ENCODE measurements at places on chromosomes 11 and 22.

GRCh38 chr11:76330651-76331050, 50.3 kb downstream of the THAP12 start:
- DNase-seq = no peak

- peak; percentile 61 for DNase-seq
Measured at GRCh38 chr11:57711414-57712255, at the start of gene MED19. TSS of gene MED19 (minus strand) at chr11:57712215. CDS start at chr11:57712179, 36 bp downstream.

DNA sequence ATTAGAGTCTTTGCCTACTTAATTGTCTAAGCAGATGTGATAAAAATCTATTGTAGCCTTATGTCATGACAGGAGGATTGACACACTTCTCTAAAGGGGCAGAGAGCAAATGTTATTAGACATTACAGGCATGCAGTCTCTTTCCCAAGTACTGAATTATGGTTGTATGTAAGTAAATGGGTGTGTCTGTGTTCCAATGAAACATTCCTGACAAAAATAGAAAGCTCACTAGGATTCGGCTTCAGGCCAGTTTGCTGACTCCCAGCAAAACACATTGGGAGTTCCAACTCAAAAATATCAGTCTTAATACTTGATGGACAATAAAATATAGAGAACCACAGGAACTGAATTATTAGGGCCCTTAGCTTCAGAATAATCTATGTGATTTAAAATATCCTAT, 1480.4 kb downstream of the FAM181B start:
- DNase-seq = no peak

DNA sequence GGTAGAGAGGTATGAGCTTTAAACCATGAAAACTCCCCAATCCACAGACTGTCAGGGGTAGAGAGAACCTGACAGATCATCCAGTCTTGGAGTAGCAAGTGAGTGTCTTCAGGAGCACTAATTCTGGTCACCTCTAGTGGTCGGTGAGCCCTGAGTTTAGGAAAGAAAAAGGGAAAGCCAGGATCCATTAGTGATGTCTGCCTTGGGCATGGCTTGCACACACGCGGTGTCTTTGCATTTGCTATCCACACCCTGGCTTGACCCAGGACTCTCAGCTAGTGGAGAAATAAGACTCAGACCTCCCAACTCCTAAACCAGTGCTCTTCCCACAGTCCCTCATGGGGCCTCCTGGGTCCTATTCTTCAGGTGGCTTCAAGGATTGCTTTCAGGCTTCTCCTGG, 19.3 kb downstream of the POU2F3 start:
- no peak for DNase-seq

- no peak for DNase-seq
Measured at GRCh38 chr11:66850588-66851238, 6.2 kb upstream of the LRFN4 start.

DNA sequence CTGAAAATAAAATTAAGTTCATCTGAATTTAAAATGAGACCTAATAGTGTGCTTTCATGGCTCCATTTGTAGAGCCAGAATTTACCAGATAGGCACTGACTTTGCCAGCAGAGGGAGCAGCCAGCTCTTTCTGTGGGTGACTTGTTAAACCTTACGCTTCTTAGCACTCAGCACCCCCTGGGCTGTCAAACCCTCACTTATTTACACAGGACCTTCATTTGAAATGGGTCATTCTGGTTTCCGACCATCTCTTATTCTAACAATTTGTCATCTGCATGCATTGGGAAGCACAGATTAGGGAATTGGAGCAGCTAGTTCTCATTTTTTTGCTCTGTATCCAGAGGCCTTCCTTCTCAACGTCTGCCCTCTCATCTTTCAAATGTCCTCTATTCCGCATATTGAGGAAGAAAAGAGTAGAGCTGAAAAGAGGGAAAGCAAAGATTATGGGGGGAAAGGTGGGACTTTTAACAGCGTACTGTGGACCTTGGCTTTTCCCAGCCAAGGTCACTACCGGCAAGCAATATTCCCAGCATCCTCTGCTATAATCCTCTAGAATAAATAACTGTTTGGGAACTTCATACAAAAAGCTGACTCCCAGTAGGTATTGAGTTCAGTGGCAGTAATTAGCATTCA, 3.1 kb downstream of the ASRGL1 start:
- peak; percentile 47 for DNase-seq

- DNase-seq = no peak
Measured at GRCh38 chr11:96188243-96189006, 154.6 kb downstream of the MAML2 start.

DNA sequence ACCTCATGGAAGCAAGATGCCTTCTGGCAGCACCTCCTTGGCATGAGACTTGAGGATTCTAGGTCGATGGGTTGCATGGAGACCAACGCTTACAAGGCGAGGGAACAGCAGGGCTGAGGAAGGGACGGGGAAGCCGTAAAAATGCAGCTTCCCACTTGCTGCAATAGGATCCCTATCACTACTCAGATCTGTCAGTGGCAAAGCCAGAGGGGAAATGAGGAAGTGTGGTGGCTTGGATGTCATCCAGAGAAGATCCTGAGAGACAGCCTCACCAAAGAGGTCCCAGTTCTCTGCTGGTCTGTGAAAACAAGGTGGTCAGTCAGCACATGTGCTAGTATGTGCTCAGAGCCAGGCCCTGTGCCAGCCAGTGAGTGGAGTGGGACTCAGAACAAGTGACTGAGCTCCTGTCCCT, 22.2 kb downstream of the CYB5R2 start:
- no peak for DNase-seq

GRCh38 chr22:48713272-48714205, 1114.1 kb downstream of the BRD1 start:
- no peak for DNase-seq

DNA sequence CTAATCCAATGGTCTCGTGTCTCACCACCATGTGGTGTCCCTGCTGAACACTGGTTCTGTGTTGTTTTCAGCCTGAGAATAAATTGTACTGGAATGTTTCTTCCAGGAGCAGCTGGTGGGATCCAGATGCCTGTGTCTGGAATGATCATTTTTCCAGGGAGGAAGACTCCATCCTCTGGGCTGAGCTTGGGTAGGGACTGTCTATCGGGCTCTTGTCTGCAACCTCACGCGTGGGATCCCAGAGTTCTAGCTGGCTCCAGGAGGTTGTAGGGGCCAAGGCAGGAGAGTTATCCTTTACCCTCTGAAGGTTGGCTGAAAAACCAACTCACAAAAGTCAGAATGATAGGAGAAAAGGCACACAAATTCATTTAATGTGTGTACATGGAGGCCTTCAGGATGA, 144.1 kb upstream of the B3GAT1 start:
- no peak for DNase-seq

DNA sequence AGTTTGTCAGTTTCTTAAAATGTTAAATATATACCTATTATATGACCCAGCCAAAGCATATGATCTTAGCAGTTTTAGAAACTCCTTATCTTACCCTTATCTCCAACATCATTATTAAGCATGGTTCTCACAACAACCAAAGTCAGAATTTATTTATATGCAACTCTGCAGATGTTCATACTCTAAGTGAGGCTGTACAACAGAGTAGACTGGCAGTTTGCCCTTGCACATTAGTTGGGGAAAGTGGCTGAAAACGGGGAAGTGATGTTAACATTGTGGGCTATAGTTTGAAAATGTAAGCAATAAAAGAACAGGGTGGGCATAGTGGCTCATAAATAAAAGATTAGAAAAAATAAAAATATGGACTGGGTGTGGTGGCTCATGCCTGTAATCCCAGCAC, 49.7 kb downstream of the ATG16L2 start:
- DNase-seq = no peak

GRCh38 chr11:121299417-121299816, 6.8 kb downstream of the SC5D start:
- no peak for DNase-seq

DNA sequence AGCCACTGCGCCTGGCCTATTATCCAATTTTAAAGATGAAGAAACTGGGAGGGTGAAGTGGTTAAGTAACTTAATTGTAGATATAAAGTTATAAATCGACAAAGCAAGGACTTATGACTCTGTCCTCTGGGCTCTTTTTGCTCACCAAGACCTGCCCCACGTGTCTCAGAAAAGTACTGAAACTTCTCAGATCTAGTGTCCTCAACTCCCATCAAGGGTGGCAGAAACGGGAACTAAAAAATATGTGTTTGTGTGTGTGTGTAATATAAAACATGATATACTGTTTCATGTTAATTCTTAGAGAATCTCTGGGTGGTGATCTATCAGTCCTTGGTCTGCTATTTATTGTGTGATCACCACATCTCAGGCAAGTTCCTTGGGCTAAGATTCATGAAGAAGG, 104.9 kb downstream of the GAB2 start:
- no peak for DNase-seq

- DNase-seq = peak; percentile 74
Measured at GRCh38 chr22:23243006-23243573, 62.8 kb downstream of the BCR start.

DNA sequence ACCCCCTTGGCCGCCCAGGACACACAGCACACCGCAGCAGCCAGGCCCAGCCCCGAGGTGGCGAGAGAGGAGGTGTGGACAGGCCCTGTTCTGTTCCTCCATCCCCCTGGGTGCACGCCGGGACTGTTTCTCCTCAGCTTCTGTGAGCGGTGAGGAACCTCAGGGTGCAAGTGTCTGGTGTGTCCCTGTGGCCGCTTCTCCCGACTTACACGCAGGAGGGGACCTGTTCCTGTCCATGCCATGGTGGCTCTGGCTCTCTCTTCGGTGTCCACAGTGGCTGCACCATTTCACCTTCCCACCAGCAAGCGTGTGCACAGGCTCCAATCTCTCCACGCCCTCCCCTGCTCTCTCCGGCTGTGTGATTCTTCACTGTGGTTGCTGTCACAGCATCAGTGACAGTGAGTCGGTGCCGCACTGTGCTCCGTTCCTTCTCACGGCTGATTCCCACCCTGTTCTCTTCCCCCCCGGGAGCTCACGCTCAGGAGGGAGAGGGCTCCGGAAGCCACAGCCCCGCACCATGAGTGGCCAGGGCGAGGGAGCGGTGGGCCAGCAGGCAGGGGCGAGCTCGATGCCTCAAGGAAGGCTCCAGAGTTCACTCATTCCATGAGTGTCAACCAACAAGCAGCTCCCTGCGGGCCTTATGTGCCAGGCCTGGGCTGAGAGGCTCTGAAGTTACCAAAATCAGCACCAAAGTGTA, 18.6 kb upstream of the WNT7B start:
- DNase-seq = no peak

- DNase-seq = no peak
Measured at GRCh38 chr11:57167125-57167846, 14.5 kb upstream of the LRRC55 start.

DNA sequence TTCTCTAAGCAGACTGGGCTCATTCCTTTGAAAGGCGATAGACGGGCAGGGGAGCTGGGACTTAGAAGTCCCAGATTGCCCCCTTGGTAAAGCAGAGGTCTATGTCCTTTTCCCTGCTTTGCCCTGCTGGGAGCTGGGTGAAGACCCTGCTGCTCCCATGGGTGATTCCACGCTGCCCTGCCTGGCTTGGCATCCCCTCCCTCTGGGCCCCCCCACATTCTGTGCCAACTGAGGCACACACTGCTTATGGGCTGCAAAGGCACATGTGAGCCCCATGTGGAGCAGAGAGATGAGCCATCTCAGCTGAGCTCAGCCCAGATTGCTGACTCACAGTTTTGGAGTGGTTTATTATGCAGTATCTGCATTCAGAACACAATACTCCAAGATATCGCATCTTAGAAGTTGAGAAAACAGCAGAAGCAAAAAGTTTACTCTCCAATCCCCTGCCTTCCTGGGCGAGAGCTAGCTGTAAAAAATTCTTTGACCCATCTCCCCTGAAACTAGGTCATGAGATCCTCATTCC, 127.2 kb downstream of the ST3GAL4 start:
- no peak for DNase-seq

DNA sequence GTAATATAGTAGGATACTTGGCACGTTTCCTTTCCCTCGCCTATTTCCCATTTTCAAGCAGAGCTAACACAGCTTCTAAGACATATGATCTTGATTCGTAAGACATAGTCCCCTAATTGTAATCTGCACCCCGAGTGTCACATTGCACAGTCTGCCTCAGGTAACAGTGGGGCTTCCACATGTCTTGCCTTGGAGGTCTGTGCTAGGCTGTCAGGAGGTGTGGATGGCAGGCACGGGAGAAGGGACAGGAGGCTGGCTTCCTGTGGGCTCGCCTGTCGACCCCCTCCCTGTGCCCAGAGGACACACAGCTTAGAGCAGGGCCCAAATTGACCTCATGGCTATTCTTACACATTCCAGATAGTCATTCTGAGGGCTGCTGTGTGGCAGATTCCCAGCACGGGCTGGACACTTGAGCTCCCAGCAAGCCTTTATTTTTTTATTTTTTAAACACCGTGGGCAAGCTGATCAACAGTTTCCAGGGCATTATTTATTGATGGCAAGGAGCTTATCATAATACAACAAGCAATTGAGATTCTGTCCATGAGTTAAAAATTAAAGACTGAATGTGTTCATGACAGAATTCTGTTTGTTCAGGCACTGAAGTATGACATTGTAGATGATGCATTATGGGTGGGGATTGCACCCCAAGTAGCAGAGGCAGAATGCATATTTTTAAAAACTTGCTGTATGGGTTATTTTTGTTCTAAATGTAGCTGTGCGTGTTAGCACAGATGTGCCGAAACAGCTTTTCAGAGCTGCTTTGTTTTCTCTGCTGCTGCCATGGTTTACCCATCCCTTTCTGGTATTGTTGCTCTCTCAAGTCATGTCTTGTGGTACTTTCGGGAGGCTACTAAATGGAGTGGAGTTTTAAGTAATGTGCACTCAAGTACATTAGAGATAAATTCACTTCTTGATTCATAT, 113.0 kb downstream of the ATXN10 start:
- DNase-seq = no peak

DNA sequence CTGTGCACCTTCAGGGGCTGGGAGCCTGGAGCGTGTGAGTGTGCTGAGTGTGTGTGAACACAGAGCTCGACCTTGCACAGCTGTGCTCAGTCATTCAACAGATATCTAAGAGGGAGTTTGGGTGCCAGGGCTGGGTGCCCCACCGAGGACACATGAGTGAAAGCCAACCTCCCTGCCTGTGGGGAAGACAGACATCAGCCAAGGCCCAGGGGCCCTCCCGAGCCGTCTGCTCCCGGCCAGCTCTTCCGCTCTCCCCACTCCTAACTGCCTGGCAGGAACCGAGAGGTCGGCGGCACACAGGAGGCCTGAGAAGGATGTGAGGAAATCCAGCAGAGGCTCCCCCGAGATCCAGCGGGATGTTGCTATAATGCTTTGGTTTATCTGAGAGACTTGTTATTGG, 32.0 kb downstream of the CERK start:
- DNase-seq = no peak

GRCh38 chr11:110832539-110832938, 120.3 kb upstream of the ARHGAP20 start:
- no peak for DNase-seq

GRCh38 chr11:69662021-69662698, 13.0 kb downstream of the LTO1 start:
- no peak for DNase-seq

DNA sequence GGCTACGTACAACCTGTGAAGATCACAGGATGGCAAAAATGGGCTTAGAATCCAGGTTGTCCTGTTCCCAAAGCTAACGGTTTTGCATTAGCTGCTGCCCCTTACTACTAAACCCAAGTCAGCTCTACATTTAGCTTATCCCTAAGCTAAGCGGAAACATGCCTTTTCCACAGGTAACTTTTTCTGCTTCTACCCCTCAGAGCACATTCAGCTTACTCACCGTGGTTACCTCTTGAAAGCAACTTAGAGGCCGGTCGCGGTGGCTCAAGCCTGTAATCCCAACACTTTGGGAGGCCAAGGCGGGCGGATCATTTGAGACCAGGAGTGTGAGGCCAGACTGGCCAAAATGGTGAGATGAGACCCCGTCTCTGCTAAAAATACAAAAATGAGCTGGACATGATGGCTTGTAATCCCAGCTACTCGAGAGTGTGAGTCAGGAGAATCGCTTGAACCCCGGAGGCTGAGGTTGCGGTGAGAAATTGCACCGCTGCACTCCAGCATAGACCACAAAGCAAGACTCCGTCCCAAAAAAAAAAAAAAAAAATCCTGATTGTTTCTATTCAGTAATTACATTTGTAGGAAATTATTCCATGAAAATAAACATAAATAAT, 790 bp upstream of the TMEM41B start:
- DNase-seq = no peak

Measured in T-cell (primary cell).